ENCODE measurements at places on chromosomes 4 and X.

- H3K27me3 ChIP-seq, result no peaks in the 10 kb centered on the region
- DNase-seq, result peak; percentile 22
- no peaks in the 10 kb centered on the region for H3K4me1 ChIP-seq
- H3K4me3 ChIP-seq, result peak overlapping the region; percentile 60
- H3K36me3 ChIP-seq, result no peaks in the 10 kb centered on the region
Observed at GRCh38 chrX:154136627-154137161, 7.3 kb upstream of the OPN1LW start.

- H3K27me3 ChIP-seq, result no peaks in the 10 kb centered on the region
- no peaks in the 10 kb centered on the region for H3K36me3 ChIP-seq
- no peak overlapping the region for H3K27ac ChIP-seq
Observed at GRCh38 chr4:10983885-10984640, 299.5 kb upstream of the CLNK start.

DNA sequence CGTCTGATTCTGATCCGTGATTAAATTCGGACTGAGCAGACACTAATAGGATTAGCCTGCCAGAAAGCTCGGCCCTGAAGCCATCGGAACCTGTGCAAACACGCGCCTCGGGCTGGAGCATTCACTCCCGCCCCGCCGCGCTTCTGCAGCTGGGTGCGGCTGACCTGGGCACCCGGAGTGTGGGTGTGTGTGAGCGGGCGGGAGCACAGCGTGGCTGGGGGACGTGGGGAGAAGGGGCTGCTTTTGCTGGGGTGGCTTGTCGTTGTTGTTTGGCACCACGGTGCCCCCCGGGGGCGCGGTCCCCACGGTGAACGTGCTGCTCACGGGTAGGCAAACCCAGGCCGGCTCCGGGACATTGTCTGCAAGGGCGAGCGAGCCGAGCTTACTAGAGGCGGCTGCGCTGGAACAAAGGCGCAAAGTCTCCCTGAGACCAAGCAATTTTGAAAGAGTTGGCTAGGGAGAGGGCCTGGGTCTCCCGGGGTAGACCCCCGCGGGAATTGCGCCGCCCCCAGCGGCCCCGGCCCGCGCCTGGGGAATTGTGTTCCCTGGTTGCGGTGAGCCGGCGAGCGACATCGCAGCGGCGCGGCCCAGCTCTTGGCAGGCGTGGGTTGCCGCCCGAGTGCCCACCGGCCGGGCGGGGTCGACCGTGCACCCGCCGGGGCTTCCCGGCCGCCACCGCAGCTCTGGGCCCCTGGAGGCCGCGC, 1.4 kb downstream of the MAMLD1 start:
- H3K27ac ChIP-seq, result peak overlapping the region; percentile 82
- peak overlapping the region; percentile 63 for H3K4me3 ChIP-seq
- no peaks in the 10 kb centered on the region for H3K36me3 ChIP-seq
- no peaks in the 10 kb centered on the region for H3K4me1 ChIP-seq

DNA sequence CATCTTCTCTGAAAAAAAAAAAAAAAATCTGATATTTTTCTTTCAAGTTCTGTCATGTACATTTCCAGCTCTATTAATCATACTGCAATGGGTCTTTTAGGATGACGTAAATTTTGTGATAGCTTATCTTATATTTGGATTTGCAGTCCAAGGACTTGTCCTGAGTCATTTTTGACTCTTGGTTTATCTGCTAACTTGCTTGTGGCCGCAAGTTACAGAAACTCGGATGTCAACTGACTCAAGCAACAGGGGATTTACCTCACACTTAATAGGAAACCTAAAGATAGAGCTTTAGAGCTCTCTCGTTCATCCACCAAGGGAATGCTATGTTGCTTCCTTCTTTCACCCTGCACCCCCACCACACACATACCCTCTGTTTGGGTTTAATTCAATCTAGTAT, 1433.8 kb upstream of the TENM3 start:
- H3K4me1 ChIP-seq, result no peaks in the 10 kb centered on the region
- no peaks in the 10 kb centered on the region for H3K36me3 ChIP-seq
- no peak overlapping the region for H3K4me3 ChIP-seq

DNA sequence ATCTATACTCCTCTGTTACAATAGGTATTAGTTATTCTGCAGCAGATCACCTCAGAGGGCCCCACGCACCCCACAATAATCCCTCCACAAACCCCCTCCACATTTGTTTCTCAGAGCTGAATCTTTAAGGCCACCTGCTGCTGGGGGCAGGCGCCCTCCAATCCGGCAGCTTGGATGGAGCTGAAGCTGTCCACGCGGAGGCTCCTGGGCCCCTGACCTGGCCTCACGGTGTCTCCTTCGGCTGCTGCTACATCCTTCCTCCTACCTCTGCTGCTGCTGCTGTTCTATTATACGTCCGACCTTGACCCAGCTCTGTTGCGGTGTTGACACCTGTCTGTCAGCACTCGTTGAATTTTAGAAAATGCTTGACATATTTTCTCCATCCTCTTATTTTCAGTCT, 430.2 kb upstream of the ZFP42 start:
- no peak overlapping the region for H3K27ac ChIP-seq
- no peaks in the 10 kb centered on the region for H3K4me1 ChIP-seq
- H3K27me3 ChIP-seq, result no peaks in the 10 kb centered on the region

DNA sequence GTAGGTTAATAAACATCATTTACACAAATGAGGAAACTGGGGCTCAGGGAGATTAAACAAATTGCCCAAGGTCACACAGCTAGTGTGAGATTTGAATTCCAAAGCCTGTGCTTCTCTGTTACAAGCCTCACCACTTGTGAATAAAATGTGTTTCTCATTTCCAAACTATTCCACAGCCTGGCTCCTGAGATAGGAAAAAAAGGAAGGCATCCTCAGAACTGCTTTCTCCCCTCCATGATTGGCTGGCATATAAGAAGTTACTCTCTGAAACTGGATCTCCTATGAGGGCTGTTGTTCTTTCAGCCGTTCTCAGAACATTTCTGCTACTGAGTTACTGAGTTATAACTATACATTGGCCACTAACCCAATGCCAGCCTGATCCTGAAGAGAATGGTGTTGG, 237.9 kb downstream of the MAML3 start:
- no peak for DNase-seq
- H3K4me1 ChIP-seq, result peaks cover 50% of the 10 kb centered on the region
- no peaks in the 10 kb centered on the region for H3K27me3 ChIP-seq
- no peaks in the 10 kb centered on the region for H3K36me3 ChIP-seq

DNA sequence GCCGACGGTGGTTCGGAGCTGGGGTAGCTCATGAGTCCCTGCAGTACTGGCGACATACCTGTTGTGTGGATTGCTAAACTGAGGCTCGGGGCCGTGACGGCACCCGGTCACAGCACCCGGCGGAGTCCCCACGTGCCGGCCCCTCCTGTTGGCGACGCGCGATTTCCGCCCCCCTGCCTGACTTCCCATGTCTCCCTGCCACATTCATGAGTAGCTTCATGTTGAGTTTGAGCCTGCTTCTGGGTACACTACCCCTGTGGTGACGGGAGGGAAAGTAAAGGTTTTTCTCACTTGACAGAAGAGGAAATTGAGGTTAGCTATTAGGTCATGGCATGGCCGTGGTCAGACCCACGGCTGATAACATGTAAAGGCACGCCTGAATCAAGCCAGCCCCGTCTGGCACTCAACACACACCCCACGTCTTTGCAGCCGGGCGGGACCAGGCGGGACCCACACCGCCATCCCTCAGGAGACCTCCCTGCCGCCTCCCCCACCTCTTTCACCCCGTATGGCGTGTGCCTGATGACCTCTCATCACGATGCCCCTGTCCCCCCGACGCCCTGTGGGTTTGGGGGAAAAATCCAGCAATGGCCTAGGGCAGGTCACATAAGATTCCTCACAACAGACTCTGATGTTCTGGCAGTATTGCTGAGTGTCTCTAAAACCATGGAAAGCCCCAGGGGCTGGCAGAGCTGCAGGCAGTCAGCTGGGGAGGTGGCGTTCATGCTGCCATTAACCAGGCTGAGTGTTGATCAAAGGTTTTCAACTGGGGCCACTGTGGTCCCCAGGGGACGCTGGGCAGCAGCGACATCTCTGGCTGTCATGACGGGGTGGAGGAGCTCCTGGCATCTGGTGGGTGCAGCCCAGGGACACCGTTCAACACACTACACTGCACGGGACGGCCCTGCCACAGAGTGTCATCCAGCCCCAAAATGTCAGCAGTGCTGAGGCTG, 29.2 kb downstream of the P2RY8 start:
- H3K4me3 ChIP-seq, result no peak overlapping the region
- no peaks in the 10 kb centered on the region for H3K4me1 ChIP-seq
- H3K27ac ChIP-seq, result no peak overlapping the region
- no peaks in the 10 kb centered on the region for H3K27me3 ChIP-seq
- DNase-seq, result no peak

- no peak overlapping the region for H3K27ac ChIP-seq
- no peaks in the 10 kb centered on the region for H3K4me1 ChIP-seq
- H3K36me3 ChIP-seq, result no peaks in the 10 kb centered on the region
- H3K4me3 ChIP-seq, result no peak overlapping the region
- no peaks in the 10 kb centered on the region for H3K27me3 ChIP-seq
Observed at GRCh38 chrX:71974916-71975315, 64.3 kb downstream of the NHSL2 start.

- no peak overlapping the region for H3K4me3 ChIP-seq
- no peak for DNase-seq
- no peak overlapping the region for H3K27ac ChIP-seq
- no peaks in the 10 kb centered on the region for H3K36me3 ChIP-seq
- no peaks in the 10 kb centered on the region for H3K4me1 ChIP-seq
Observed at GRCh38 chrX:120429776-120430540, 39.1 kb downstream of the LAMP2 start.

- H3K27ac ChIP-seq, result no peak overlapping the region
- H3K27me3 ChIP-seq, result no peaks in the 10 kb centered on the region
- no peaks in the 10 kb centered on the region for H3K4me1 ChIP-seq
- H3K36me3 ChIP-seq, result no peaks in the 10 kb centered on the region
- no peak overlapping the region for H3K4me3 ChIP-seq
Observed at GRCh38 chr4:112214390-112215264, 17.0 kb upstream of the AP1AR start.

DNA sequence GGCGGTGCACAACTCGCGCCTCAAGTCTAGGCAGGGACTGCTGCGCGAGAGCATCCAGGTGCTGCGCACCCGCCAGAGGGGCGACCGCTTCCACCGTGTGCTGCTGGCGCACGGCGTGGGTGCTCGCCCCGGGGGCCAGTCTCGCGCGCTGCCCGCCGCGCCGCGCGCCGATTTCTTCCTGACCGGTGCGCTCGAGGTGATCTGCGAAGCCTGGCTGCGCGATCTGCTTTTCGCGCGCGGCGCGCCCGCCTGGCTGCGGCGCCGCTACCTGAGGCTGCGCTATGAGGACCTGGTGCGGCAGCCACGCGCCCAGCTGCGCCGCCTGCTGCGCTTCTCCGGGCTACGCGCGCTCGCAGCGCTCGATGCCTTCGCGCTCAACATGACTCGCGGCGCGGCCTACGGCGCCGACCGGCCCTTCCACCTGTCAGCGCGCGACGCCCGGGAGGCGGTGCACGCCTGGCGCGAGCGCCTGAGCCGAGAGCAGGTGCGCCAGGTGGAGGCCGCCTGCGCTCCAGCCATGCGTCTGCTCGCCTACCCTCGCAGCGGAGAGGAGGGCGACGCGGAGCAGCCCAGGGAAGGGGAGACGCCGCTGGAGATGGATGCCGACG, 1.3 kb downstream of the CHST7 start:
- DNase-seq, result no peak
- H3K4me3 ChIP-seq, result peak overlapping the region; percentile 67
- H3K36me3 ChIP-seq, result no peaks in the 10 kb centered on the region
- no peaks in the 10 kb centered on the region for H3K4me1 ChIP-seq
- H3K27me3 ChIP-seq, result no peaks in the 10 kb centered on the region

DNA sequence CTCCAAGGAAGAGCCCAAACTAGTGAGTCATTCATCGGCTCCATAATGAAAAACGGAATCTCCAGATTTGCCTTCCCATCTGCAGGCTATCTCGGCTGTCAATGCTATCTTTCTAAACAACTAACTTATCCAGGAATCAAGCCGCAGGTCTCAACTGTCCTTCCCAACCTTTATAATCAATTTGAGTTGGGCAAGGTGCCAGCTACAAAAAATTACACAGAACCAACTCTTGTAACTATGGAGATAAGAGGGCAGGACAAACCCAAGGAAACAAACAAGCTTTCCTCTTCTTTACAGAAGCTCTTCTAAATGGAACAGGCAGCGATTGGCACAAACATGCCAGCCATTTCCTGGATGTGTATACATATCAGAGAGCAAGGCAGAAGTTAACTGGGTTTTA, 61.2 kb upstream of the RAI2 start:
- no peak for DNase-seq
- no peak overlapping the region for H3K4me3 ChIP-seq
- H3K27ac ChIP-seq, result no peak overlapping the region

DNA sequence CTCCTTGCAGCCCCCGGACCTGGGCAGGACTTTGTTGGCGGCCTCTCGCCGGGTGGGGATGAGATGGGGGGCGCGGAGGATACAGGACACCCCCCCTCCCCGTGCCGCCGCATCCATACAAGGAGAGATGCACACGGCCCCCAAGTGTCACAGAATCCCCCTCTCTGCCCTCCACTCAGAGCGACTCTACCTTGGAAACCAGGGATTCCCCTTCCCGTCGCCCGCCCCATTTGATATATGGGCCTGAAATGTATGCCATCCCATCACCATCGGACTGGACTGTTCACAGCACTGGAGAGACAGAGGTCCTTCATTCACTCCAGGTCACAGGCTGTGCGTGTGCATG, 426 bp downstream of the PORCN start:
- DNase-seq, result no peak
- H3K4me1 ChIP-seq, result no peaks in the 10 kb centered on the region
- H3K4me3 ChIP-seq, result peak overlapping the region; percentile 63

DNA sequence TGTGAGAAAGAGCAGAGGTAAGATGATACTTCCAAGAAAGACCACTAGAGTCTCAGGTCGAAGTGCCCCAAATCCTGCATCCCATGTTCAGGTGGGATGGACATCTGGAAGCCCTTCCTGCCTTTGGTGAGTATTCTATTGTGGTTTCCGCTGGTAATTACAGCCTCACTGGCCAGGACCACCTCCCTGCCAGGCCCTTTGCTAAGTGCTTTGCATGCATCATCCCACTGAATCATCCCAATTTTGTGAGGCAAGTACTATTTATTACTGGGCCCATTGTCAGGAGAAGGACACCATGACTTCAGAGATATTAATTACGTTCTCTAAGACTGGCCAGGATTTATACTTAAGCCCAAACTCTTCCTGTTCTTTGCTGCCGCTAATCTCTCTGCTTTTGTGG, 10.7 kb upstream of the PASD1 start:
- no peak overlapping the region for H3K4me3 ChIP-seq
- H3K27ac ChIP-seq, result no peak overlapping the region
- H3K27me3 ChIP-seq, result no peaks in the 10 kb centered on the region

- H3K4me3 ChIP-seq, result no peak overlapping the region
- DNase-seq, result no peak
- no peak overlapping the region for H3K27ac ChIP-seq
- no peaks in the 10 kb centered on the region for H3K36me3 ChIP-seq
- H3K27me3 ChIP-seq, result no peaks in the 10 kb centered on the region
Observed at GRCh38 chr4:24930151-24930550, 17.3 kb upstream of the CCDC149 start.
